MCF 10A (cell line): ENCODE measurements at places on chromosomes 2 and 18.

DNA sequence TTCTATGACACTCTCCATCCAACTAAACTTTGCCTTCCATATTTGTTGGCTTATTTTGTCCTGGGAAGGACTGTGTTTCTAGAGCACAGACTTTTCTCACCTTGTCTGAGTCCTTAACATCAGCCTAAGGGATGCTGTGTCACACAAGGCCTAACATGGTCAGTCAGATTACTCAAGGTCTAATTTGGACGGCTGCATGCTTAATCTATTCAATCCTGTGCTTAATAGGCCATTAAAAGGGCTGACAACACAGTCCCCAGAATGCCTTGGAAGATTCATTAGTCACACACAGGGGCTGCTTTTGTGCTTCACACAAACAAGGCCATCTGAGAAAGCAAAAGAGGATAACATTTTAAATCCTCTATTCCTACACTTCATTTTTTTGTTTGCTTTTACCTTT, 84.0 kb downstream of the DYNAP start:
- no peaks in the 10 kb centered on the region for H3K27me3 ChIP-seq
- no peaks in the 10 kb centered on the region for H3K36me3 ChIP-seq
- DNase-seq: no peak
- no peak overlapping the region for H3K27ac ChIP-seq
- H3K4me1 ChIP-seq: peaks cover 7% of the 10 kb centered on the region

- no peaks in the 10 kb centered on the region for H3K27me3 ChIP-seq
- H3K36me3 ChIP-seq: no peaks in the 10 kb centered on the region
- no peak overlapping the region for H3K4me3 ChIP-seq
- DNase-seq: no peak
- peaks cover 6% of the 10 kb centered on the region for H3K4me1 ChIP-seq
- no peak overlapping the region for H3K27ac ChIP-seq
Measured at GRCh38 chr2:30358842-30359241, 88.2 kb upstream of the LCLAT1 start.

GRCh38 chr2:204681412-204681811, 136.1 kb downstream of the PARD3B start:
- H3K36me3 ChIP-seq: no peaks in the 10 kb centered on the region
- peaks cover 13% of the 10 kb centered on the region for H3K4me1 ChIP-seq
- peak; percentile 18 for DNase-seq
- no peaks in the 10 kb centered on the region for H3K27me3 ChIP-seq

DNA sequence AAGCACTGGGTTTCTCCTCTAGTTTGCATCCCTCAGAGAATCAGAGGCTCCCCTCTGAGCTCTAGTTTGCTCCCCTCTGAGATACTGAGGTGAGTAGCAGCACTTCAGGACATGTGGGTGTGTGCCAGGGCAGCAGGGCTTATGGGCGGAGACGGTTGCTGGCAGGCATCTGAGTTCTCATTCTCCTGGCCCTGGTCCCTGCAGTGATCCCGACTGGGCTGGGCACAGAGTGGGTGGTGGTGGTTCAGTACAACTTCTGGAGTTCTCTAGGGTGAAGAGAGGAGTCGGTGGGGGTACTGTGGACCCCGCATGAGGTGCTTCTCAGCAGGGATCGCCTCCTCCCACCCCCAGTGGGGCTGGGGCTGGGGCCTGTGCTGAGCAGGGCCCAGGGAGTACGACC, 47.9 kb downstream of the BOLA3 start:
- H3K27ac ChIP-seq: no peak overlapping the region
- H3K27me3 ChIP-seq: no peaks in the 10 kb centered on the region
- peak; percentile 10 for DNase-seq
- peaks cover 71% of the 10 kb centered on the region for H3K36me3 ChIP-seq
- peaks cover 13% of the 10 kb centered on the region for H3K4me1 ChIP-seq

GRCh38 chr2:176385219-176385759, 116.0 kb downstream of the MTX2 start:
- no peaks in the 10 kb centered on the region for H3K27me3 ChIP-seq
- no peak overlapping the region for H3K27ac ChIP-seq
- H3K4me3 ChIP-seq: no peak overlapping the region
- DNase-seq: no peak
- no peaks in the 10 kb centered on the region for H3K4me1 ChIP-seq

DNA sequence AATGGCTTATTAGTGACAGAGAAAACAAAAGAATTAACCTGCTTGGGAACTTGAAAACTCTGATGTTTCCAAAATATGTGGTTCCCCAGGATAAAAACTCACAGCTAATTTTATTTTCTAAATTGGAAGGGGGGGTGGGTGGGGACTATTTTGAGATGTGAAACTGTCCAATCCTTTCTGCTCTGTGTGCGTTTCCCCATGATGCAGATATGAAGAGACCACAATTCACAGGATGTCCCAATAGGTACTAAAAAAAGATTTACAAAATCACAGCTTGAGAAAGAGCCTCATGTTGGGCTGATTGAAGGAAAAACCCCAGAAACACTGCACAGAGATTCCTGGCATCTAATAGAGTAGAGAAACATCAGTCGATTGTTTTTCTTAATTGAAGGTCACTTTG, 273.2 kb downstream of the ARHGAP15 start:
- no peaks in the 10 kb centered on the region for H3K27me3 ChIP-seq
- peaks cover 25% of the 10 kb centered on the region for H3K4me1 ChIP-seq
- no peak for DNase-seq
- H3K27ac ChIP-seq: no peak overlapping the region

DNA sequence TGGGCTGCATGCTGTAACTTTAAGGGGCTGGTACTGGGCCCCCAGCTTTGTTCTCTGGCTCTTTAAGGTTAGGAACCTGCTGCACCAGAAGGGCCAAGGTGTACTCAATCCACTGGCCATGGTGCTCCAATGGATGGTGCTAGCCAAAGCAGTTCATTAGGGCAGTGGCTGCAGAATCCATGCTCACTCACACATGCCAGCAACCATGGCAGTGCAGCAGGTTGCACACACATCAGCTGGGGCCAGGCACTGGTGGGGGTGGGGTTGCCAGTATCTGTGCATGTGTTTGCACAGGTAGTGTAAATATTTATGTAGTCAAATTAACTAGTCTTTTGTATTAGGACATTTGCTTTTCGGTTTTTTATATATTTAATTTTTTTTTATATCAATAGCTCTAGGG, 228.3 kb upstream of the EPC2 start:
- peaks cover 1% of the 10 kb centered on the region for H3K36me3 ChIP-seq
- DNase-seq: no peak
- H3K4me1 ChIP-seq: no peaks in the 10 kb centered on the region

DNA sequence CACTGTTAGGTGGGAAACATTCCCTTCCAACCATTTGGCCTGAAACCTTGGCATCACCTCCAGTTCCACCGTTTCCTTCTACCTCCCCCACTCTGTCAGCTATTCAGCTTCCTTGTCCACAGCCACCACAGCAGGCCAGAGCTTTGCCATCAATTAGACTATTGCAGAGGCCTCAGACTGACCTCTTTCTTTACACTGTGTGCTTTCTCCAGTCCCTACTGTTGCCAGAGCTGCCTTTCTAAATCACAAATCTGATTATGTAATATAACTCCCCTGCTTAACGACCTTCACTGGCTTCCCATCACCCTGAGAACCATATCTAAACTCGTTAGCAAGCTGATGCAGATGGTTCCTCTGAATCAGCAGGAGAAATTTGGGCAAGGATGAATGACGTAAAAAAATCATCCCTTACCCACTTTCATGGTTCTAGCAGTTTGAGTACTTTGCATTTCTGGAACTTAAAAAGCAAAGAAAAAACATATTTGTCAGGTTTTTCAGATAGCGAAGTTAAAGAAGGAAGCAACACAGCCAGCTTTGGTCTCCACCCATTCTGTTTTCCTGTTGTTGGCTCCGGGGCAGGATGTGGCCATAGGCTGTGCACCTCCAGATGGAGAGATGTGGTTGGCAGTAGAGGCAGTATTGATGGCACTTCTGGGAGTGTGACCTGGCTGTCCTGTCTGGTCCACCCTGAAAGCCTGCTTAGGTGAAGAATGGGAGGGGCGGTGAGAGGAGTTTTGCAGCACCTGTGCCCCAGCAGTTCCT, 422.1 kb downstream of the PARD3B start:
- no peak overlapping the region for H3K27ac ChIP-seq
- DNase-seq: no peak
- H3K27me3 ChIP-seq: no peaks in the 10 kb centered on the region
- no peaks in the 10 kb centered on the region for H3K4me1 ChIP-seq
- no peaks in the 10 kb centered on the region for H3K36me3 ChIP-seq

GRCh38 chr2:206846331-206846730, 80.9 kb downstream of the FASTKD2 start:
- H3K27ac ChIP-seq: no peak overlapping the region
- H3K4me1 ChIP-seq: no peaks in the 10 kb centered on the region
- no peak for DNase-seq
- H3K36me3 ChIP-seq: no peaks in the 10 kb centered on the region
- H3K27me3 ChIP-seq: no peaks in the 10 kb centered on the region

- H3K4me3 ChIP-seq: no peak overlapping the region
- no peaks in the 10 kb centered on the region for H3K4me1 ChIP-seq
- H3K27ac ChIP-seq: no peak overlapping the region
- H3K36me3 ChIP-seq: no peaks in the 10 kb centered on the region
Measured at GRCh38 chr2:239078128-239078924, 230.4 kb downstream of the TWIST2 start.

GRCh38 chr18:31056296-31056695, 13.8 kb upstream of the DSC3 start:
- H3K4me1 ChIP-seq: peaks cover 11% of the 10 kb centered on the region
- H3K4me3 ChIP-seq: no peak overlapping the region
- H3K36me3 ChIP-seq: peaks cover 2% of the 10 kb centered on the region
- H3K27ac ChIP-seq: no peak overlapping the region
- H3K27me3 ChIP-seq: no peaks in the 10 kb centered on the region
- DNase-seq: no peak

DNA sequence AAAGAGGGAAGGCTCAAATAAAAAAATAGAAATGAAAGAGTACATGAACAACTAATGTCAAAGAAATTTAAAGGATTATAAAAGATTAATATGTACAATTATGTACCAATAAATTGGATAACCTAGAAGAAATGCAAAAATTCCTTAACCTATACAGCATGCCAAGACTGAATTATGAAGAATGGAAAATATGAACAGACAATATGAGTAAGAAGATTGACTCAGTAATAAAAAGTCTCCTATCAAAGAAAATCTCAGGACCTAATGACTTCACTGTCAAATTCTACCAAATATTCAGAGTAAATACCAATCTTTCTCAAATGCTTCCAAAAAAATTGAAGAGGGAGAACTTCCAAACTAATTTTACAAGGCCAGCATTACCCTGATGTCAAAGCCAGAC, 120.2 kb upstream of the SPOPL start:
- H3K27ac ChIP-seq: no peak overlapping the region
- no peaks in the 10 kb centered on the region for H3K36me3 ChIP-seq
- H3K27me3 ChIP-seq: no peaks in the 10 kb centered on the region
- DNase-seq: no peak

DNA sequence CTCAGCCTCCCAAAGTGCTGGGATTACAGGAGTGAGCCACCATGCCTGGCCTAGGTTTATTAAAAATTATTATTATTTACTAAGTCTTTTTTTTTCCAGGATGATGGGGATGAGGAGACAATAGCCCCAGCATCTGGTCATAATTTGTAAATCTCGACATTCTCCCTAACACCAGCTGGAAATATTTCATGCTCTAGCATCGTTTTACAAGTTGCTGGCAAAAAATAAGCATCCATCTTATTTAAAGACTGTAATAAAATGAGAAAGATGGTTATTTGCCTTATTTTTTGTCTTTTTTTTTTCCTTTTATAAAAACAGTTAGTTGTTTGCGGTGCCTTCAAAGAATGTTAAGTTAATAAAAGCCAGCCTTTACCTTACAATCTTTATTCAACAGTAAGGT, 56.7 kb downstream of the SF3B1 start:
- H3K27me3 ChIP-seq: peaks cover 12% of the 10 kb centered on the region
- H3K27ac ChIP-seq: no peak overlapping the region
- peaks cover 16% of the 10 kb centered on the region for H3K4me1 ChIP-seq
- DNase-seq: no peak
- H3K4me3 ChIP-seq: no peak overlapping the region

DNA sequence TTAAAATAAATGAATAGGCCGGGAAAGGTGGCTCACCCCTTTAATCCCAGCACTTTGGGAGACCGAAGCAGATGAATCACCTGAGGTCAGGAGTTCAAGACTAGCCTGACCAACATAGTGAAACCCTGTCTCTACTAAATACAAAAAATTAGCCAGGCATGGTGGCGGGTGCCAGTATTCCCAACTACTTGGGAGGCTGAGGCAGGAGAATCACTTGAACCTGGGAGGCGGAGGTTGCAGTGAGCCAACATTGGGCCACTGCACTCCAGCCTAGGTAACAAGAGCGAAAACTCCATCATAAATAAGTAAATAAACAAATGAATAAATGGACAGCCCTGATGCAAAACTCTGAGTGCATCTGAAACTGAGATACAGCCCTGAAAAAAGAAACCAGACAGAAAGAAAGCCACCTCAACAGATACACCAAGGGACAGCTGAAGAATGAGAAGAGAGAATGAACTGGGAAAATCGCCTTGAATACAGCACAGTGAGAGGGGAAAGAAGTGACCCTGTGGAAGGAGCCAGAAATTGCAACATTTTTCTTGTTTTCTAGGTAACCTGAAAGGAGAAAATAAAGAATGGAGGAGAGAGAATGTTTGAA, 64.4 kb downstream of the TRABD2A start:
- no peak overlapping the region for H3K27ac ChIP-seq
- no peak overlapping the region for H3K4me3 ChIP-seq
- H3K27me3 ChIP-seq: no peaks in the 10 kb centered on the region
- H3K4me1 ChIP-seq: no peaks in the 10 kb centered on the region
- H3K36me3 ChIP-seq: no peaks in the 10 kb centered on the region

- no peaks in the 10 kb centered on the region for H3K36me3 ChIP-seq
- peaks cover 48% of the 10 kb centered on the region for H3K27me3 ChIP-seq
- DNase-seq: no peak
- no peak overlapping the region for H3K4me3 ChIP-seq
Measured at GRCh38 chr18:32629981-32630700, 142.7 kb downstream of the KLHL14 start.

DNA sequence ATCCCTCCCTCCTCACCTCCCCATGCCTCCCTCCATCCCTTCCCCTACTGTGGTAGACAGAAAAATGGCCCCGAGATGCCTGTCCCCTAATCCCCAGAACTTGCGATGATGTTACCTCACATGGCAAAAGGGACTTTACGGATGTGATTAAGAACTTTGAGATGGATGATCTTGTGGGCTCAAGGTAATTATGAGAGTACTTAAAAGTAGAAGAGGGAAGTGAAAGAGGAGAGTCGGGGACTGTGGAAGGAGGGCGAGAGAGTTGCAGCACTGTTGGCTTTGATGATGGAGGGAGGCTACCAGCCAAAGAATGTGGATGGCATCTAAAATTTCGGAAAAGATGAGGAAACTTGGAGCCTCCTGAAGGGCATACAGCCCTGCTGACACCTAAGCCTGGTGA, 66.5 kb downstream of the AGAP1 start:
- no peaks in the 10 kb centered on the region for H3K4me1 ChIP-seq
- H3K4me3 ChIP-seq: no peak overlapping the region
- DNase-seq: no peak
- peaks cover 6% of the 10 kb centered on the region for H3K36me3 ChIP-seq
- H3K27ac ChIP-seq: no peak overlapping the region
- no peaks in the 10 kb centered on the region for H3K27me3 ChIP-seq

GRCh38 chr2:240816584-240817495, 3.2 kb downstream of the KIF1A start:
- H3K27me3 ChIP-seq: peaks cover 11% of the 10 kb centered on the region
- no peak overlapping the region for H3K4me3 ChIP-seq
- no peaks in the 10 kb centered on the region for H3K4me1 ChIP-seq
- no peak for DNase-seq
- H3K27ac ChIP-seq: no peak overlapping the region
